Right renal pelvis (tissue), 4 donors: ENCODE measurements at places on chromosomes 1 and 21. TPM values are rescaled to one million over a fixed set of nuclear protein-coding genes. Genes with fewer than 3 reads are reported as not detected.

The PLA2G2C gene
- 0.30 TPM for polyA plus RNA-seq

DNA sequence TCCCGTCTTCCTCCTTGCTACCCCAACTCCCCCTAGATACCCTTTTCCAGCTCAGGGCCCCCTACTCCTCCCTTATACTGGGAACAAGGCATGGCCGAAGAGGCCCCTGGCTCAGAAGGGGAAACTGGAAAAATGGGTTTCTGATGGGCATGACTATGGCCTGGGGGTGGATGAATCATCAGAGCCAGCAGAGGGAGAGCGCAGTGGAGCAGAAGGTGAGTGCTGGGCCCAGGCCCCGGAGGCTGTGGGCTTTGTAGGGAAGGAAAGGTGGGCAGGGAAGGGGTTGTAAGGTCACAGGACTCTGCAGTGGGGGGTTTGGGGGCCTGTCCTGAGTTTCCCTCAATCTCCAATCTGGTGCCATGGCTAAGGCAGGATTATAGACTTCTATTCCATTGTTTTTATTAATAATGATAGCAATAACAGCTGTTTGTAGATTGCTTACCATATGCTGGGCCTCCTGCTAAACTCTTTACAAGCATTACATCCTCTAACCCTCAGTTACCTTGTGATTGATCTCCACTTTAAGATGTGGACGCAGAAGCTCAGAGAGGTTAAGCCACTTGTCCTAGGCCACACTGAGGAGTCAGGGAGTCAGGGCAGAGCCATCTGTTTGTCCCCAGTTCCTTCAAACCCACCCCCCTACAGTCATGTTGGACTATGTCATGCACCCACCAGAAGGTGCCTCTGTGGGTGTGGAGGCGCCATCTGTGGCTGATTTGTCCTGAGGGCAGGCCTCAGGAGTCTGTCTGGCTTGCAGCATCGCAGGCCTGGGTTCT is 36.2 kb upstream of the ZNF362 start:
- no peak for DNase-seq

The HES5 gene
- polyA plus RNA-seq, result 0.56 TPM

GRCh38 chr21:29499229-29499628 is 200.5 kb downstream of the BACH1 start:
- no peak for DNase-seq

GRCh38 chr1:182091083-182091482 is 29.6 kb upstream of the ZNF648 start:
- no peak for DNase-seq

The GPR161 gene
- 23.3 TPM for polyA plus RNA-seq

GRCh38 chr1:227890451-227891222 is 57.1 kb downstream of the WNT9A start:
- DNase-seq, result no peak

The C1orf167 gene
- 0.65 TPM for polyA plus RNA-seq

- no peak for DNase-seq
These were observed 2.0 kb downstream of the PSEN2 start for GRCh38 chr1:226872437-226872836.

The CHRM3 gene
- polyA plus RNA-seq, result 8.5 TPM

GRCh38 chr1:159669338-159669737 is 45.1 kb downstream of the CRP start:
- no peak for DNase-seq

The E2F2 gene
- 5.1 TPM for polyA plus RNA-seq

The MROH9 gene
- not detected for polyA plus RNA-seq

GRCh38 chr1:246769306-246769705 is 45.1 kb downstream of the SCCPDH start:
- no peak for DNase-seq

The S100A7A gene
- polyA plus RNA-seq, result not detected

DNA sequence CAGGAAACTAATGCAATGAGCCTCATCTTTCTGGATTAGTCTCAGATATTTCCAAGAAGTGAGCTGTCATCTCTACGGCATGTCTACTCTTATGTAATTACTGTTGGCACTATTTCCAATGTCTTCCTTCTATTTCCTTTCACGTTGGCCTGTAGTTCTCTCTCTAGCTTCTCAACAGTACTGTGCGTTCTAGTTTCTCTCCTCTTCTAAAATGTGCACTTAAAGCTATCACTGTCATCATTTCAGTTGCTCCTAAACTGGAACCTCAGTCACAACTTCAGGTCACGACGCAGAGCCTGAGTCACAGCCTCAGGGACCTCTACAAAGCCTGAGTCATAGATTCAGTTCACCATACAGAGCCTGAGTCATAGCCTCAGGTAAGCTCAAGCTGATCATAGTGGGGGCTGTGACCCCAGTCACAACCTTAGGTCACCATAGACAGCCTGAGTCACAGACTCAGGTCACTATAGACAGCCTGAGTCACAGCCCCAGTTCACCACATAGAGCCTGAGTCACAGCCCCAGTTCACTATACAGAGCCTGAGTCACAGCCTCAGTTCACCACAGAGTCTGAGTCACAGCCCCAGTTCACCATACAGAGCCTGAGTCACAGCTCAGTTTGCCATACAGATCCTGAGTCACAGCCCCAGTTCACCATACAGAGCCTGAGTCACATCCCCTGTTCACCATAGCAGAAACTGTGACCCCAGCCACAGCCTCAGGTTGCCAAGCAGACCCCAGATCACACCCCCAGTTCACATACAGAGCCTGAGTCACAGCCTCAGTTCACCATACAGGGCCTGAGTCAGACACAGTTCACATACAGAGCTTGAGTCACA is 13.0 kb downstream of the WNT9A start:
- DNase-seq, result no peak

The PAX7 gene
- not detected for polyA plus RNA-seq

DNA sequence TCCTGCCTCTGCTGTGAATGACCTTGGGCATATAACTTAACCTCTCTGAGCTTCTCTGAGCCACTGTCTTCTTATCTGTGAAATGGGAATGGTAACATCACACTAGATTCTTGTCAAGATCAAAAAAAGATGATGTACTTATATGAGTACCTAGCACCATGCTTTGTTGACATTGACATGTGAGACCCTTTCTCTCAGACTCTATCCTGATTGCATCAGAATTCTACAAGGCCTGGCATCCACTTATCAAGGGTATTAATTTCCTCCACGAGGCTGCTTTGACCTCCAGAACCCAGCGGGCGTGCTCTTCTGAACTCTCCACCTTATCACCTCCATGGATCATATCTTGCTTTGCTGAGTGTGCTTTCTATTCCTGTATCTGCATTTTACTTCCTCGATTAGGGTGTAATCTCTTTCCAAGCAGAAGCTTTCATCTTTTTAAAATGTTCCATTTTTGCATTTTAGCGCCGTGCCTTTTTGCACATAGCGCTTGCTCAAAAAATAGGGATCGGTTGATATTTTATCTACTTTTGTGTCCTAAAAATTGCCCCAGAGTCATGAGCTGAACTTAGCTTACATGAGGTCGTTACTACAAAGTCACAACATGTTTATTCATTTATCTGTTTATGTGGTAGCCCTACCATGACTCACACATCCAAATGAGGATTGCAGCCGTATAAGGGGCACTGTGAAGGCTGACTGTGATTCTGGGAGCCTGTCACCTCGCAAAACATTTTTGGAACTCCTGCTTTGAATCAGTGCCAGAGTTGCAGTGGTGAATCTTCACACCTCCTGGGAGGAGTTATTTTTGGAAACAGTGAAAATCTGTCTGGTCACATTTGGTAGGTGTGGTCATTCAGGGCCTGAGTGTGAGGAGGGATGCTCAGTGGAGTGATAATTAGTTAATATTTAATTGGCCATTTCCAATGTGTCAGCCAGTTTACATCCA is 63.2 kb downstream of the IER5 start:
- DNase-seq, result no peak

- no peak for DNase-seq
These were observed 100.3 kb downstream of the BEND5 start for GRCh38 chr1:48676376-48676775.

- DNase-seq, result no peak
These were observed 54.7 kb upstream of the MPC2 start for GRCh38 chr1:167991546-167991945.

The TNFAIP8L2 gene
- polyA plus RNA-seq, result 1.3 TPM

DNA sequence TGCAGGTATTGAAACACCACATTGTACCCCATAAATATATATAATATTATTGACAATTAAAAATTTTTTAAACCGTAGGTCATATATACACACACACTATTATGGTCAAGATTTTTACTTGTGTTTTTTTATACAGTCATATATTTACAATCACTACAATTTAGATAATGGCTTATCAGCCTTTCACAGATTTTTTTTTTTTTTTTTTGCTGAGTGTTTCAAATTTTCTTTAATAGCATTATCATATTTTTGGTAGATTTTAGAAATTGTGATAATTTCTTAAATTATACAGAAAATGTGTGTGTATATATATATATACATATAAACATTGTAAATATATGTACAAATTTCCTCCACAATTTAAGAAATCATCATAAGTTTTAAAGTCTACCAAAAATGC is 68.6 kb upstream of the RGS2 start:
- no peak for DNase-seq
